ENCODE measurements at places on chromosomes 4 and X. TPM values are rescaled to one million over a fixed set of nuclear protein-coding genes. Genes with fewer than 3 reads are reported as not detected.

- DNase-seq, result peak; percentile 12
Measured at GRCh38 chr4:150033901-150034300, 44.3 kb upstream of the DCLK2 start.

GRCh38 chr4:153186046-153186728, 18.1 kb upstream of the TRIM2 start:
- DNase-seq, result no peak

DNA sequence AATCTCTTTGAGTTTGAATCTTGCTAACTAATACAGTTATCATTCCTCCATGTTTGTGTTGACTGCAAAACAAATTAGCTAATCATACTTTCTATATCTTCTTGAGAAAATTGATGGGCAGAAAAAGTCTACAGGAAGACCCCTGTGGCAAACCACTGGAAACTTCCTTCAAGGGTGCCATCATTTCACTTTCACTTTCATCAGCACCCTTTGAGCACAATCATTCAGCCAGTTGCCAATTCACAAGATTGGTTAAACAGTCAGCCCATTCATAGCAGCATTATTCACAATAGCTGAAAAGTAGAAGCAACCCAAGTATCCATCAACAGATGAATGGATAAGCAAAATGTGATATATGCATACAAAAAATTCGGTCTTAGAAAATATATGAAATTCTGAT, 101.5 kb downstream of the CCDC160 start:
- no peak for DNase-seq

DNA sequence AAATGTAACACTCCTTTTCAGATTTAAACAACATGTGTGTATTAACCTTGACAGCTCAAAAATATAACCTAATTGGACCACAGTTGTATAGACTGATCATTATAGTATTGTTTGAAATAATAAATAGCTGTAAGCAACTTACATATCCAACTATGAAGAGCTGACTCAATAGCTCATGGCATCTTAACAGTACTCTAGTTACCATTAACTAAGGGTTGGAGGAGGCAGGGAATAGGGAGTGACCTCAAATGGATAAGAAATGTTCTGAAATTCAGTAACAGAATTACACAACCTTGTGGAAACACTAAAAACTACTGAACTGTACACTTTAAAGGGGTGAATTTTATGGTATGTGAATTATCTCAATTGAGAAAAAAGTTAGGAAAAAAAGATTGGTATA, 136.5 kb upstream of the CPEB2 start:
- DNase-seq, result no peak

- no peak for DNase-seq
Measured at GRCh38 chr4:169092889-169093522, 83.0 kb upstream of the CBR4 start.

GRCh38 chr4:150540536-150540935, 41.4 kb upstream of the MAB21L2 start:
- no peak for DNase-seq

The NXF2B gene
- total RNA-seq, result not detected

The EDA2R gene
- total RNA-seq, result 17.6 TPM

The CPLX1 gene
- total RNA-seq, result not detected

The ACOX3 gene
- 33.8 TPM for total RNA-seq

The LINC00632 gene
- 20.6 TPM for total RNA-seq

All from GM23248 (cell line).